GM04503 (cell line): ENCODE measurements at places on chromosomes 3 and 15.
A peak's percentile ranks its signal among the peaks of the same experiment; 100 is the strongest.

DNA sequence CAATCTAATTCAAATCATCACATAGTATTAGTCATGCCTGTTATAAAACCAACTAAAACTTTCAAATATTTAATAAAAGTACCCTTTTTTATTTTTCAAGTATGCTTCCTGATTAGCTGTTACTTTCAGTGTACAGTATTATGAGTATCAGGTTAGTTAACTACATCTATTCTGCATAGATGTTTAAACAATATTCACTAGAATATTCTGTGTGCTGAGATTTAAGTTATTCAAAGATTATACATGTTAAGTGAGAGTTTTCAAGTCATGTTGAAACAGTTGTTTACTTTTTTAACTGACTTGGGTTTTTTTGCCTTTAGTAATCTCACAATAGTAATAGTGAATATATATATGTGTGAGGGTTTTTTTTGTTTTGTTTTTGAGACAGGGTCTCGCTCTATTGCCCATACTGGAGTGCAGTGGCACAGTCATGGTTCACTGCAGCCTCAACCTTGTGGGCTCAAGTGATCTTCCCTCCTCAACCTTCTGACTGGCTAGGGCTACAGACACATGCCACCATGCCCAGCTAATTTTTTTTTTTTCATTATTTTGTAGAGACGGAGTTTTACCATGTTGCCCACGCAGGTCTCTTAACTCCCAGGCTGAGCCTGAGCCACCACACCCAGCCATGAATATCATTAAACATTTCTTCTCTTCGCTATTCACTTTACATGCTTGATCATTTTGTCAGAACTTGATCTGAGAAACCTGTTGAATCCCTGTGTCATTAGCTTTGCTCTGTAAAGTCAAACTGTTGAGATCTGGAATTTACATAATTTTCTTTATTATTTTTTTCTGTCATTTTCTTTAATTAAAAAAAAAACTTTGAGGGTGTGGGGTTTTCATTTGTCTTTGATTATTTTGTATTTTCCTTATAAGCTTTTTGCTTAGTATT is 286.2 kb upstream of the UBE2E1 start:
- DNase-seq: no peak

DNA sequence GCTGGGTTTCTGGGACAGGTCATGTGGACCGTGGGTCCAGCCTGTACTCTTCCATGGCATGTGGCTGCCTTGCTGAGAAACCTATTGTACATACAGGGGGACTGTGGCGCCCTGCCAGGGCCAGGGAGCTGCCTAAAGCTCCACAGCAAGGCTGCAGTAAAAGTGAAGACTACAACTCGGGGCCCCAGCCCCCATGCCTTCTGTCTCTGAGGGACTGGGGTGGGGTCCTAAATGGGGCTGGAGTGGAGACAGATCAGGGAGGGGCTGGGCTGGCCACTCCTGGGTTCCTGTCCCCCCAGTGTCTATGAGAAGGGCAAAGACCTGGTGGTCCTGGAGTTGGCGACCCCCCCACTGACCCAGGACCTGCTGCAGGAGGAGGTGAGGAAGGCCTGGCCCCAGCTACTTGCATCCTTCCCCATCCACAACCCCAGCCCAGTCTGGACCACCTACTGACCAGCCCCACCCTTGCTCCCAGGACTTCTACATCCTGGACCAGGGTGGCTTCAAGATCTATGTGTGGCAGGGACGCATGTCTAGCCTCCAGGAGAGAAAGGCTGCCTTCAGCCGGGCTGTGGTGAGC is 7.3 kb downstream of the VILL start:
- no peak for DNase-seq

DNA sequence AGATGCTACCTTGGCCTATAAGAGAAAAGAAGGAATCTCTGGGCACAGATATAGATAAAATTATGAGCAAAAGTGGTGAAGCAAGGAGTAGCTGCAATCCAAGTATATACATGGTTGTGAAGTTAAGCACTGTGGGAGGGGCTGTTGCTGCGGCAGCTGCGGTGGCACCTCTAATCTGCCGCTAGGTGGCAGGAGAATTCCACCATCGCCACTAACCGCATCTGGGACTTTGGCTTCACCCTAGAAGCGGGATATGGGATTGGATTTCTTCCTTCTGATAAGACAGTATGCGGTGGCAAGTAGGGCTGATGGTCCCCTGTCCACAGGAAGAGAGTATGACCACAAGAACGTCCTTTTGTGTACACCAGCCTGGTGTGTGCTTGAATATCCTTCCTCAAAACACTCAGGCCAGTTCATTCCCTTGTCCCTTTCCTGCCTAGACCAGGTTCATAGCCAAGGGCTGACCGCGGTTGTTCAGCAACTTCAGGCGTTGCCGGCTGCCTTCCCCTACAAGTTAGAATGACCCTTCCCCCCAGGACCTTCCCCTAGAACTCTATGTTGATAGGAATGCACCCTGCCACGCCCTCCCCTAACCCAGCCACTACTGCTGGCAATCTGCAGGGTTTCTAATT is 5.1 kb downstream of the MAGEL2 start:
- peak; percentile 4 for DNase-seq

- peak; percentile 20 for DNase-seq
These were observed 13.5 kb upstream of the DAZL start for GRCh38 chr3:16618721-16619120.

GRCh38 chr3:89558711-89559110 is 451.3 kb downstream of the EPHA3 start:
- no peak for DNase-seq

DNA sequence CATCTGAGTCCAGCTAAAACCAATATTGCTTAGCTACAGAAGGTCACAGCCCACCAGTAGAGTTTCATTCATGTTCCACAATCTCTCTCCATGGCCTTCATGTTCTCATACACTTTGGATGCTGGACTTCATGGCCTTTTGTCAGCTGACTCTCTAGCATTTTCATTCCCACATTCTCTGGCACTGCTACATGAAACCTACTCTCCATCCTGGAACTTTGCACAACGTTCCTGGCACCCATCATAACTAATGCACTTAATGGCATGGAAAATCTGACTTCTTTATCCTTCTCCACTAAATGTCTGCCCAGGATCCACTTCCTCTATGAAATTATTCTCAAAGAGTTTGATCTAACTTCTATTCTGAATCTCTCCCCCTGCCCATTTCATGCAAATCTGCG is 56.9 kb downstream of the SLC9A9 start:
- DNase-seq: no peak

DNA sequence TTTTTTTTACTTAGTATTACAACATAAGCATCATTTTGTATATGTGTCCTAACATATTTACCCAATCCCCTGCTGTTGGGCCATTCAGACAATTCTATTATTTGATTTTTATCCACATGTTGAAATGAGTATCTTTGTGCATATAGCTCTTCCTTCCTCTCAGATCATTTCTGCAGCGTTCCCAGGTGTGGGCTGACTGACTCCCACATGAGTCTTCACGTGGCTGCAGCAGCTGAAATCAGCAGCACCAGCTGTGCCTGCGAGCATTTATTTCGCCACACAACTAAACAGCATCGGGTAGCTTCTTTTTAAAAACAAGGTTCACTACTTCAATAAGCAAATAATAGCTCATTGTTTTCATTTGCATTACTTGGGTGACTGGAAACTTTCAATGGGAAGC is 44.5 kb upstream of the PDE8A start:
- DNase-seq: no peak

- no peak for DNase-seq
These were observed 919.2 kb downstream of the ROBO1 start for GRCh38 chr3:78848392-78849288.

DNA sequence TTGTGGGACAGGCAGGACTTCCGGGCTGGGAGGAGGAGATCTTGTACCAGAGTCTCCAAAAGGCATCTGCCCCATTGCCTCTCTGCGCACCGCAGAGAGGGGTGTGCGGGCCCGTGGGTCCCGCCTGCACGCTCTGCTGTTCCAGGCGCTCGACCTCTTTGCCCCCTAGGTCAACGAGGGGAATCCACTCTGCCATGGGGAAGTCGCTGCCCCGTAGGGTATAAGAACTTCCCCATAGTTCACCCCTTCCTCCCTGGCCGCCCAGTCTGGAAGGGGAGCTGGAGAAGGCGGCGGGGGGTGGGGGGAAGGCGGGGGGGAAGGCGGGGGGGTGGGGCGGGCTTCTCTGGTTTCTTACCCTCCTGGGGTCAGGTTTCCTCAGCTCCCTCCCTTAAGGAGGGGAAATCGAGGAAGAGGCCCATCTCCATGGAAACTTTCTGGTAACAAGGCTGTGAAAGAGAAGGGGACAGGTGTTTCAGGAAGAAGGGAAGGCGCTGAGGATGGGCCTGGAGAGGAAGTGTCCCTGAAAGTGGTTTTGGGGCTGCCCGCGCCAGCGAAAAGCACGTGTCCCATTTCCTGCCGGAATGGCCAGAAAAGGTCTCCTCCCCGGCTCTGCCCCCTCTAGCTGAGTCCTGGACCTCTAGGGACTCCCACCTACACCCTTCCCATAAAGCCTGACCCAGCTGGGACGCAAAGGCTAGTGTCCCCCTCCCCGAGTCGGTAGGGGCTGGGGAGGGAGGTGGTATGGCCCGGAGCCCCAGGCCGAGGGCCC is 27.5 kb downstream of the NR1I2 start:
- no peak for DNase-seq

GRCh38 chr3:149902498-149903139 is 68.1 kb downstream of the PFN2 start:
- no peak for DNase-seq

- DNase-seq: no peak
These were observed 97.2 kb upstream of the FLNB start for GRCh38 chr3:57910990-57911389.

DNA sequence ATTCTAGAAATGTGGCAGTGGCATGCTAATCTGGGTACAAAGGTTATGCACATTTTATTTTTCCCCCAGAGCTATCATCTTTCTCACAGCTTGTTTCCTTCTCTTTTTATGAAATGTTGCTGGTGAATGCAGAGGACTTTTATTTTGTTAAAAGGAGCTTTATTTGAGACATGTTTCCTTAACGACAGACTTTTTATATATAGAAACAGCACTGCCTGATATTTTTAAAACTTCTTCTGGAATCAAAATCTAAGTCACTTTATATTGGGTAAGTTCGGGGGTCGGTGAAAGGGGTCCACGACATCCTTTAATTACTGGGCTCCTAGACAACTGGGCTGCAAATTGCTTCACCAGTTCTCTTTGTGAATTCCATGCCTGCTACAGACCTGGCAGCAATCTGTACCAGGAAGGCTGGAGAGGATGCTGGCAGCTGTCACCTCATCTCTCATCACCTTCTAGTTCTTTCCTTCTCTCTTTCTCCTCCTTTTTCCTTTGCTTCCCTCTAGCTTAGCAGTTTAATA is 464.7 kb downstream of the PDCD6IP start:
- DNase-seq: no peak

- DNase-seq: peak; percentile 24
These were observed 67.7 kb upstream of the ROPN1 start for GRCh38 chr3:124059580-124059979.

DNA sequence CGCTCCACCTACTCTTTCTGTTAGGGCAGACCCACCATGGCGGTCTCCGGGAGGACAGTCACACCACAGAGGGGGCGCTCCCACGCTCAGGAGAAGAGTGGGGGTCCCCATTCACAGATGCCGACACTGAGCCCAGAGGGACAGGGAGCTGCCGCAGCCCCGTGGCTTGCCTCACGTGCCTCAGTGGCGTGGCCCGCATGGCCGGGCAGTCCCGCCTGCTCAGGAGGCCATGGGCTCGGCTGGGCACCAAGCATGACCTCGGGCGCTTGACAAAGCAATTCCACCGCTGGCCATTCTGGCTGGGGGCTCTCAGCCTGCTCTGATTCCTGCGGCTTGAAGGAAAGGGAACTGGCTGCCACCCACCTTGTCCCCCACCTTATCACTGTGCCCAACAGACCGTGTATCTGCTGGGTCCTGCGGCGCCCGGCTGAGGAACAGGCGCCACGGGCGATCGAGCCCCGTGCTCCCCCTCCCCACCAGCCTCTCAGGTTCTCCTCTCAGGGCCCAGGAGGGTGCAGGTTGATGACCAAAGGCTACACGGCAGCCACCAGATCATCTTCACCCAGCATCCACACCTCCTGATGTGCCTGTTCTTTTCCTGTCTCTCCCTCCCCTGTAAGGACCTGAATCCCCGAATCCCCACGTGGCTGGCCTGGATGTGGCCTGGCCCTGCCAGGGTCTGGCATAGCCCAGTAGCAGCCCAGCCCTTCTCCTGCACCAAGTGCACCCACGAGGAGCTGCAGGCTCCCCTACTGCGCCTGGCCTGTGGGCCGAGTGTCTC is 20.7 kb downstream of the CYFIP1 start:
- no peak for DNase-seq

- no peak for DNase-seq
These were observed 12.0 kb upstream of the IQSEC1 start for GRCh38 chr3:13085081-13085845.

- no peak for DNase-seq
These were observed 102.1 kb upstream of the AGBL1 start for GRCh38 chr15:85977586-85977985.

DNA sequence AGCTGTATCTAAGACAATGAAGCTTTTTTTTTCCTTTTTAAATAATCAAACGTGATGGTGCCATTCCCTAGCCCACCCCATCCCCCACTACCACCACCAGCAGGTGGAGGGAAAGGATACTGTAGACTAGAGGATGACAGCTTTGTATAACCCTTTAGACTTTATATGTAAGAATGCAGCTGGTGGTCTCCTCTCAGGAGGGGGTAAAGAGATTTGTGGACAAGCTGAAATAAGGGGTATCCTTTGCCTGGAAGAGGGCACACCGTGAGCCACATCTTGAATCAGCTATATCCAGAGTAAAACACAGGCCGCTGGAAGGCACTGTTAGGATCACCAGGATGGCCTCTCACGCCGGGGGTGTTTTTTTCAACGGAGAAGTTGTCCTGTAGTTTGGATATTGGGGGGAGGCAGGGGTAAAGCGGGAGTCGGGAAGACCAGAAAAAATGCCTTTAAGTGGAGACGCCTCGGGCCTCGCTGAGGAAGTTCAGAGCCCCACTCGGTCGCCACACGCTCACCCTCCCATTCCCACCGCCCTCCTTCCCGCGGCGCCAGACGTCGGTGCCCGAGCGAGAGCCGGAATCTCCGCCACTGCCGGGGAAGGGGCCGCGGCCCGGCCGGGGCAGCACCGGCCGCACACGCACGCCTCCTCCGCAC is 986 bp downstream of the KPNA4 start:
- no peak for DNase-seq

- no peak for DNase-seq
These were observed 39.8 kb downstream of the GYG1 start for GRCh38 chr3:149031096-149031495.

DNA sequence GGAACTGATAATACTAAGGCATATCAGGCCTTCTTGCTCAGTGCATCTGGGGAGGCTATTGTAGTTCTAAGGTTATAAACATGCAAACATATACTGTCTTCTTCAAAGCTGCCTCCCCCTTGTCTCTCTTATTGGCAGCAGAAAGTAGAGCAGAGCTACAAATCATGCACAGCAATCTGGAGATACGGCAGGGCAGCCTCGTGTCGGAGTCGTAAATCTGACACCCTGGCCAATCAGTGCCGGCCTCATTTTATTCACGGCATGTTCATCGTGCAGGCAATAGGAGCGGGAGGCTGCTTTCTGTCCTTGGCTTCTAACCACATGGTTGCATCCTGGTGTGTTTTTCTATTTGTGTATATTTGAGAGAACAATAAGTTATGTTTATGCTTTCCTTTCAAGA is 300.2 kb upstream of the CNTN6 start:
- no peak for DNase-seq
